SW 1271 (cell line): ENCODE measurements at places on chromosomes 6 and 20.

- peak; percentile 89 for DNase-seq
Measured at GRCh38 chr6:53547811-53548496, 3.1 kb upstream of the GCLC start.

DNA sequence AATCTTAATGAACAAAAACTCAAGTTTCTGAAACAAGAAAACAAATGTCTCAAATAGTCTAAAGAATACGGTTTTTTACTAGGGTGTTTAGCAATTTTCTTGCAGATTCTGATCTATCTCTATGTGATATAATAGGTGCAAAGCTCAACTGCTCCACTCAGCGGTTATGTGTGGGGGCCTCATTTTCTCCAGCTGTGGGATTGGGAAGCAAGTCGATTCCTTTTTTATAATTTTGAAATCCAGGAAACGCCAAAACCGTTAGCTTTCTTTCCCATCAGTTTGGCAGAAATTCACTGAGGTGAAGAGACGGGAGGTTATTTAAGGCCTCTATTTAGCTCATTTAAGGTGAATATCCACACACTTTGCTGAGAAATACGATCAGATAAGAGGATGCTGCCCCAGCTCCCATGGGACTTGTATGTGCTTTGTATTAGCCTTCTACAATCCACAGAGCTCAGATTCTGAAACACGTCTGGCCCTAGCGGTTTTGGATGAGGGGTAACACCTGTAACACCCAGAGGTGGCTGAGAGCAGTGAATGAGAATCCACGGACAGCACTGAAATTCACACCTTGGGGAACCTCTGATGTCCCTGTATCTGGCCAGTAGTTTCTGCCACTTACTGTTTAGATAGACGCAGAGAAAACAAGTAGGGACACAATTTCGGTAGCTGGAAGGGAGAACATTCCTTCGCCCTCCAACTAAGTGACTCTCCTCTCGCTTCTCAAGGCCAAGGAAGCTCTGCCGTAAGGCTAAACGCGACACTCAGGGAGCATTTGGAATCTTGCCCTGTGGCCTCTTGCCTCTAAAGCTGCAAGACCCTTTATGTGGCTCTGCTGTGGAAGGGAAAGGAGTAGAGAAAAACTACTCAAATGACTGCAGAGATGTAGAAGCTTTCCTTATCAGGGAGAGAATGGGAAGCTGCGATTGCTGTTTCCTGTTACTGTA, 6.5 kb upstream of the BCAS4 start:
- DNase-seq, result no peak

GRCh38 chr6:114055349-114055748, 84.4 kb upstream of the HDAC2 start:
- DNase-seq, result no peak

DNA sequence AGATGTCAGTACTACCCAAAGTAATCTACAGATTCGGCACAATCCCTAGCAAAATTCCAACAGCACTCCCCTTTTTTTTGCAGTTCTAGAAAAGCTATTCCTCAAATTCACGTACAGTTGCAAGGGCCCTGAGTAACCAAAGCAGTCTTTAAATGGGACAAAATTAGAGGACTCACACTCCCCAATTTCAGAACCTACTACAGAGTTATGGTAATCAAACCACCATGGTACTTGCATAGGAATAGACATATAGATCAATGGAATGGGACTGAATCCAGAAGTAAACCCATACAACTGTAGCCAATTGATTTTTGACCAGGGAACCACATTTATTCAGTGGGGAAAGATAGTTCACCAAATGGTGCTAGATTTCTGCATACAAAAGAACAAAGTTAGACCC, 350.8 kb downstream of the CDKAL1 start:
- DNase-seq, result no peak

DNA sequence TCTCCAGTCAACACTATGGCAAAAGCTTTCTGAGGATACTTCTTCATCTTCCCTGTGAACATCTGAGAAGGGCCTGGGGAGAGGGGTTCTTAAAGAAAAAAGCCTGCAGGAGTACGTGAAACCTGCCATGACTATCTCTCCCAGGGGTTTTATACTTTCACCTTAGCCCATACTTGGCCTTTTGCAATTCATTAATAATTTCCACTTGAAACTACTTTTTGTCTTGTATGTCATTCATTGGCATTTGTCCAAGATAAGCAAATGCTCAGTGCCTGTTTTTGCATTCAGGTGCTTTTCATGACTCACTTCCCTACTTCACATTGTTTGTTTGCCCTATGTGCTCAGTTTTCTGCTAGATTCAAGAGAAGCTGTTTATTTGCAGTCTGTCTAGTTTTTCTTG, 580.3 kb upstream of the GJE1 start:
- peak; percentile 81 for DNase-seq

DNA sequence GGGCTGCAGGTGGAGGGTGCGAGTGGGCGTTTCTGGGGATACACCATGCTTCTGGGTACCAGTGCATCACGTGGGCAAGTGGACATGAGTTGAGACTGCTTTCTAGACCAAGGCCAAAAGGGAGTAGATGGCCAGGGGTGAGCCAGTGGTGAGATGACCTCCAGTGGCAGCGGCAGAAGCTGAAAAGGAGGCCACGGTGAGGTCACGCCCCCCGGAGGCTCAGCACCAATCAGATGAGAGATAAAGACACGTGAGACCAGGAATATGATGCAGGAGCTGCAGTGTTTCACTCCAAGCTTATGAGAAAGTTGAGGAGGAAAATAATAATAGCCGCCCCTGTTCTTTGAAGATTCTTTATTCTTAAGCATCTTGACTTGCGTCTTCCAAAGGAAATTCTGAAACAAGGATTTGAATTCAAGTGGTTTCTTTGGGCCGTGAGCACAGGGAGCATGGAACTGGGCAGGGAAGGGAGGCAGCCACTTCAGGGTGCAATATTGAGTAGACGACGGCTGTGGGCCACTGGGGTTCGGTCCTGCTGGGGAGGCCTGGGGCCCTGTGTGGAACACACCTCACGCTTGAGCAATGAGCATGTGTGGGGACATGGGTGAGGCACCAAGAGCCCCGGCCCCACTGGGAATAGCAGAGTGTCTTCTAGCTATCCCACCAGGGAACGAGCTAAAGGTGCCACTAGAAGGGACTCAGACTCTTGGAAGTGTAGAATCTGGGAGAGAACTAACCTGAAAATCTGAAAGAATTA, 156.7 kb upstream of the LRFN2 start:
- no peak for DNase-seq

GRCh38 chr20:61292391-61292790, 40.3 kb downstream of the CDH4 start:
- no peak for DNase-seq

GRCh38 chr6:143150281-143150680, 89.6 kb downstream of the AIG1 start:
- DNase-seq, result no peak

DNA sequence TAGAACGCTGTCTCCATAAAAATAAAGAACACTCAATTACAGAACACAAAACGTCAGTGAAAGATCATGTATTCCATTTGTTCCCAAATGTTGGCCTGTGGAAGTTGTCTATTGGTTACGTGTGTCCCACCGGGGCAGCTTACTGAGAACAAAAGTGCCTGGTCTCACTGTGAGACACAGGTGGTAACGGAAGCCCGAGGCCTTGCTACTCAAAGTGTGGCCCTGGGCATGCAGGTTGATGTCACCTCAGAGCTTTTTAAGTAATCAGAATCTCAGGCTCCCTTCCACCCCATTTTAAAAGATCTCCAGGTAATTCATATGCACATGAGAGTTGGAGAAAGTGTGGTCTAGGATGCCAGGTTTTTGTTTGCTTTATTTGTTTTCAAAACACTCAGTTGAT, 422.5 kb upstream of the OPRM1 start:
- no peak for DNase-seq

DNA sequence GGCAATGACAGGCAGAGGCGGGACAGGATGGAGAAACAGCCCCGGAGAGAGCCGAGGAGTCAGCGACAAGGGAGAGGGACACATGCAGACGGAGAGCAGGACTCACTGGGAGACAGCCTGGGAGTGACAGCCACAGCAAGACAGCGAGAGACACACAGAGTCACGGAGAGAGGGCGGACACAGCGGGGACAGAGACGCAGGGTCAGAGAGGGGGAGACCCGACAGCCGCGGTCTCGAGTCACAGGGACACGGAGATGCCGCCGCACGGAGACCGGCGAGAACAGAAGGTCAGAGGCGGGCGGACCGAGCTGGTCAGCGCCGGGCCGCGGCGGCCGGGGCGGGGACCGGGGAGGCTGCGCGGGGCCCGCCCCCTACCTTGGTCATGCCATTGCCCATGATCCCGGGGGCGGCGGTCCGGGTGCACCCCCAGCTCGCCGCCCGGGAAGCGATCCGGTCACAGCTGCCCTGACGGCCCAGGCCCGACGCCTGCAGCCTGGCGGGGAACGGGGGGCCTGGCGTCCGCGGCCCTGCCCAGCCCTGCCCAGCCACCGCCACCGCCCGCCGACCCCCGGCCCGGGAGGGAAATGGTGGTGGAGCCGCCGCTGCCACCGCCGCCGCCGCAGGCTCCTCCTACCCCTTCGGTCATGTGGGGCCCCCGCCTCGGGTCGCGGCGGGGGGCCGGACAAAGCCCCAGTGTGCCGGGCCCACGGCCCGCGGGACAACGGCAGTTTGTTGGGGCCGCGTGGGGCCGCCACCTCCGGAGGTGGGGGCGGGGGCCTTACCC, at the start of the genes DUSP15 and TTLL9:
Gene DUSP15 (minus strand): TSS at position 586 of the 784 bp plus-strand sequence. CDS start 190 bp downstream, at position 396.
Gene TTLL9 (plus strand): TSS at position 693 of the 784 bp plus-strand sequence. CDS start 493 bp downstream, outside the sequence.
- peak; percentile 52 for DNase-seq

- DNase-seq, result no peak
Measured at GRCh38 chr6:134880487-134881190, 69.3 kb downstream of the ALDH8A1 start.

DNA sequence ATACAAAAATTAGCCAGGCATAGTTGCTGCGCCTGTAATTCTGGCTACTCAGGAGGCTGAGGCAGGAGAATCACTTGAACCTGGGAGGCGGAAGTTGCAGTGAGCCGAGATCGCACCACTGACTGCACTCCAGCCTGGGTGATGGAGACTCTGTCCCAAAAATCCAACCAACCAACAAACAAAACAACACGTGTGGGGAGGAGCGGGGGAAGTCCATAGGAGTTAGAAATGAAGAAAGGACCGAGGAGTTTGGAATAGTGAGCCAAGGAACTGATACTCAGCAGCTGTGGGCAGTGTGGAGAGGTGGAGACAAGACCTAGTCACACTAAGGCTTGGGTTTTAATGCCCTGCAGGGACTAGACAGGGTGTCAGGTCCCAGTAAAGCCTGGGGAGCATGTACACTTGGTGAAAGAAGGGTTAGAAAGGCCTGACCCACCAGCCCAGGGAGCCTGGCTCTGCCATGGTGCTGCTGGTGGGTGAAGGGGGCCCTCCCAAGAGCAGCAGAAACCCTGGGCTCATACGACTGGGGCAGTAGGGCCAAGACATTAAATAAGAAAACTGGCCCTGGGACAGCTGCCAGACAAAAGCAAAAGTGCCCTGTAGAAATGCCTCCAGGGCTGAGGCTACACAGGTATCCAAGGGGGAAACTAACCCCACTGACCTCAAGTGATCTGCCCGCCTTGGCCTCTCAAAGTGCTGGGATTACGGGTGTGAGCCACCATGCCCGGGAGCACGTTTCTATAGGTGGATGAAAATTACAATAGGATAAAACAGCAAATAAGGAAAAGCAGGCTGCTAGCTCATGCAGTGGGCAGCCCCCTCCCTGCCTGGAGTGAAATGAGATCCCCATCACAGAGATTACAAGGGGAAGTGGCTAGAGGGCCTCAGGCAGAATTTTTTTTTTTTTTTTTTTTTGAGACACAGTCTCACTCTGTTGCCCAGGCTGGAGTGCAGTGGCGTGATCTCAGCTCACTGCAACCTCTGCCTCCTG, 58.0 kb downstream of the MYH7B start:
- DNase-seq, result no peak

- no peak for DNase-seq
Measured at GRCh38 chr6:35839019-35839418, 33.9 kb downstream of the LHFPL5 start.
